ENCODE measurements at places on chromosomes 6 and 20.
A peak's percentile ranks its signal among the peaks of the same experiment; 100 is the strongest.

DNA sequence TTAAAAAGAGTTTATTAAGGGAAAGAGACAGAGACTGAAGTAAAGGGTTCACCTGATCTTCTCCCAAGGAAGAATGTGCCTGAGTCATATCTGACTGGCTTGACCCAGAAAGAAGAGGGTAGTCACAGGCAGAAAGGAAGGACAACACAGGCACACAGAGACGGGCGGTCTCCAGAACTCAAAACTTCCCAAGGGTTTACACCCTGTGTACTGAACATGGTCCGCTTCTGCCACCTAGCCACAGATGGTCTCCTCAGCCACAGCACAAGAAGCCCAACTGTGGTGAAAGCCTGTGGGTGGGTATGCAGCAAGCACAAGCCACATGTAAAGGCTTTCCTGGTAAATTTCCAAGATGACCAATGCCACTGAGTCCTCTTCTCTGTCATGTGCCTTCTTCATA lies 17.2 kb downstream of the UNC5CL start:
- peak; percentile 27 for DNase-seq

DNA sequence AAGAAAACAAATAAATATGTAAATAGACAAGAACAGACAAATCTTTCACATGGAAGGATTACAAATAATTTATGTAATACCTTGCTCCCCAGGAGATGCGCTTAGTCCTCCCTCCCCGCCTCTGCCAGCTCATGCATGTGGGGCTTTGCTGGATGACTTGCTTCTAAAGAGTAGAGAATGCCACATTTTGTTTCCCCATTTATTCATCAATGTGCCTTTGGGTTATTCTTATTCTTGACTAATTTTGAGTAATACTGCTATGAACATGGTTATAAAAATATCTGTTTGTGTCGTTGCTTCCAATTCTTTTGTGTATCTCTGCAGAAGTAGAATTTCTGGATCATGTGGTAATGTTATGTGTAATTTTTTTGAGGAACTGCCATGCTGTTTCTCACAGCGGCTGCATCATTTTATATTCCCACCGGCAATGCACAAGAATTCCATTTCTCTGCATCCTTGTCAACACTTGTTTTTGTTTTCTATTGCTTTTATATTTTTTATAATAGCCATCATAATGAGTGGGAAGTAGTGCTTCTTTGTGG lies 23.8 kb upstream of the DUSP22 start:
- DNase-seq, result no peak

DNA sequence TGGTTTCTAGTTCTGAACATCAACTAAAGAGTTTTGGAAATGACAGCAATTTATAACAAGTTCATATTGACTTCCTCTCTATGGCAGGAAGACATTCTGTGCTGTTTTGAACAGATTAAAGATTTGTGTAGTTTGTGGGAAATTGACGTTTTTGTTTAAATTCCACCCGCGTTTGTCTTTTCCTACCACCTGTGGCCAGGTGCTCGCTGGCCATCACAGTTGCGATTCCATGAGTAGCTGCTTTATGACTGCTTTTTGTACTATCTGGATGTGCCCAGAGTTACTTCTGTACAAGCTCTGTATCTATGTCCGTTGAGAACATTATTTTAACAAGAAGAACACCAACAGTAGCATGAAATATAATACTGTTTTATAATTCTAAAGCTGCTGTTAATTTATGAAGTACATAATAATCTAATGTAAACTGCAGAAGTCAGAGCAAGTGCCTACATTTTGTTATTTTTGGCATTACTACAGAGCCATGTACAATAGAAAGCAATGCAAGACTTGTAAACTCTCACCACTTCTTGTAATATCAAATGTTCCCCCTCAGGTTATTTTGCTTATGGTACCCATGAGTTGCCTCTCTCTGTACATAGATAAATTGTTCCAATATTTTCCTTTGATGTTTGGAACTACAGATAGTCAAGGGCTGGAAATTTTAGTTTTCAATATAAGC lies 33.5 kb downstream of the ZBTB2 start:
- DNase-seq, result no peak

- DNase-seq, result no peak
These were observed 106.0 kb downstream of the SH3BGRL2 start for GRCh38 chr6:79737172-79737571.

GRCh38 chr20:24586523-24586840 lies 117.1 kb downstream of the SYNDIG1 start:
- DNase-seq, result no peak

- DNase-seq, result no peak
These were observed 695.9 kb upstream of the FLRT3 start for GRCh38 chr20:15033269-15033668.

- no peak for DNase-seq
These were observed 11.7 kb upstream of the ID1 start for GRCh38 chr20:31593221-31594001.

DNA sequence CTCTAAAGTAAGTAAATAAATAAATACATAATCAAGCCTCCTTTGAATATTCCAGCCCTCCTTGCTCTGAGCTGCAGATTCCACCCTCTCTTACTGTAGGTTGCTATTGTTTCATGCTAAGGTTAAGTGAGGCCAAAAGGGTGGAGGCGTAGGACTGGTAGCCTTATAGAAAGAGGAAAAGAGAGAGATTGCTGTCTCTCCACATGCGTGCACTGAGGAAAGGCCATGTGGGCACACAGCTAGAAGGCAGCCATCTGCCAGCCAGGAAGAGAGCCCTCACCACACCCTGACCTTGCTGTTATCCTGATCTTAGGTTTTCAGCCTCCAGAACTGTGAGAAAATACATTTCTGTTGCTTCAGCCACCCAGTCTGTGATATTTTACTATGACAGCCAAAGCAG lies 87.4 kb upstream of the SHLD1 start:
- no peak for DNase-seq

DNA sequence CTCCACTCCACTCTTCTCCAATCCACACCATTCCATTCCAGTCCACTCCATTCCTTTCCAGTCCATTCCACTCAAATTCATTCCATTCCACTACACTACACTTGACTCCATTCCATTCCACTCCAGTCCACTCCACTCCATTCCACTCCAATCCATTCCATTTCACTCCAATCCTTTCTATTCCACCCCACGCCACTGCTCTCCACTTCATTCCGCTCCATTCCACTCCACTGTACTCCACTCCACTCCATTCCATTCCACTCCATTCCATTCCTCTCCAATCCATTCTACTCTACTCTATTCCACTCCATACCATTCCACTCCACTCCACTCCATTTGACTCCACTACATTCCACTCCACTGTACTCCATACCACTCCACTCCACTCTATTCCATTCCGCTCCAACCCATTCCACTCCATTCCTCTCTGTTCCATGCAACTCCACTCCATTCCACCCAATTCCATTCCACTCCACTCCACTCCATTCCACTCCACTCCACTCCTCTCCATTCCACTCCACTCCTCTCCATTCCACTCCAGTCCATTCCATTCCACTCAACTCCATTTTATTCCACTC lies 23.4 kb upstream of the DEFB125 start:
- DNase-seq, result no peak

GRCh38 chr6:142725024-142725770 lies 219.8 kb downstream of the HIVEP2 start:
- no peak for DNase-seq

DNA sequence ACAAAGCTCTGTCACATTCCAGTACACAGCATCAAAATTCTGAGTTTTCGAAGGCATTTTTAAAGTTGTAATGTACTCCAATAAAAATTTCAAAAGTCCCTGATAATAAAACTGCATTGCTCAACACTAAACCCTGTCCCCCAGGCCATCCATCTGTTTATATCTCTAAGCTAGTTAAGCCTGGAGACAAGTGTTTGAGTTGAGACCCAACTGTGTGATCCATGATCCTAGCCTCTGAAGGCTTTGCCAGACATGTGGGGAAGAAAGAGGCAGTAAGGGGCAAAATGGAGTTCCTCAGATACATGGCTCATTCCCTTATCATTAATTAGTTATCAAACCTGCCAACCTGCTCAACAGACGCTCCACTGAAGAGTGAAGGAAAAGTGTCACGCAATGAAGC lies 198.4 kb downstream of the ISM1 start:
- no peak for DNase-seq

DNA sequence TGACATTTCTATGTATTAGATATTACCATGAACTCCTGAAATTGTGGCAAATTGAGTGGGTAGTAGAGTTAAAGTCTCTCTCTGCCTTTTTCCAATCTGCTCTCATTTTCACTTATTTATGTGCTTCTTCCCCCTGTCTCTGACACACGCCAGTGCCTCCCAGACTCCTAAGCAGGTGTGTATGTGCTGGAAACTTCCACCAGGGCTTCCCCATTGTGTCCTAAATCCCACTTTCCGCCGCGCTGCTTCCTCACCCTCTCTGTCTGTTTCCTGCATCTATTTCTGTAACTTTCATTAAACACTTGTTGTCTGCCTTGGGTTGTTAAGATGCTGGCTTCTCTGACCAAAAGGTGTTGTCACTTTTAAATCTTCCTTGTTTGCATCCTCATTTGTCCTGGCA lies 97.6 kb upstream of the HDGFL1 start:
- DNase-seq, result no peak

DNA sequence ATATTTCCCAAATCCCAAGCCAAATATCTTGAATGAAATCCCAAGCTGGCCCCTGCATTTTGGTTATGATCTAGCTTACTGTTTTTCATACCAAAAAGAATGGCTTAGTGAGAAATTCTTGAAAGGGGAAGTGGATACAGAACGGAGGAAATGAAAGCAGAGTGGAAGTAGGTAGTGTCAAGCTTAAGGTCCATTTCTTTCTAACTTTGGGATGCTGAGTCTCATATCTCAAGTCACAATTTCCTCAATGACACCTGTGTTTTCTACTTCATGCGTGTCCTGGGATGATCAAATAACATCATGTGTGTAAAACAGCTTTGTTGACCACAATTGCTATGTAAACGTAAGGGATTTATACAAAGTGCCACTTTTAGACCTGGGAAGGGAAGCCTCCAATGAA lies 238.8 kb upstream of the SLC35B3 start:
- DNase-seq, result no peak

- DNase-seq, result no peak
These were observed 131.5 kb downstream of the TAF4 start for GRCh38 chr20:61933951-61934715.

GRCh38 chr6:154167126-154167525 lies 128.1 kb downstream of the OPRM1 start:
- DNase-seq, result no peak

GRCh38 chr6:17165383-17165782 lies 63.5 kb downstream of the STMND1 start:
- DNase-seq, result no peak

DNA sequence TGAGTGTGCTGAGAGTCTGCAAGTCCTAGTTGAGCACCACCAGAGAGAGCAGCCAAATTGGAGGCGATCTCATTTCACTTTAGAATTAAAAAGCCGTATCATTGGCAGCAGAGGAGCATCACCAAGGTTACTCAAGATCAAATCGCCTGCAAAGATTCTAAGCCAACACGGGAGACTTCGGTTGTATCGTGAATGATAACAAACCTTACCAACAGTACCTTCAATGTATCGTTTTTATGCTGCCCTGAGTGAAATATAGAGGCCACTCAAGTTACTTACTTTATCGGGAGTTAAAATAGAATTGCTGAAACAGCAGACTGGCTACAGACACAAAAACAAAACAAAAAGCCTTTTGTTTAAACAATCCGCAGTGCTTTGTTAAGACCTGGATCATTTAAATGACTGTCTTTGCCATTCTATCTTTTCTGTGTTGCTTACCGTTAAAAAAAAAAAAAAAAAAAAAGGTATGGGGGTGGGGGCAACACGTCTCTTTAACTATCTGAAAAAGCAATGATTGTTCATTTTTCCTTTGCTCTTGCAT lies 14.2 kb downstream of the NHSL1 start:
- no peak for DNase-seq

- no peak for DNase-seq
These were observed 233.9 kb downstream of the PRL start for GRCh38 chr6:22062807-22063408.

DNA sequence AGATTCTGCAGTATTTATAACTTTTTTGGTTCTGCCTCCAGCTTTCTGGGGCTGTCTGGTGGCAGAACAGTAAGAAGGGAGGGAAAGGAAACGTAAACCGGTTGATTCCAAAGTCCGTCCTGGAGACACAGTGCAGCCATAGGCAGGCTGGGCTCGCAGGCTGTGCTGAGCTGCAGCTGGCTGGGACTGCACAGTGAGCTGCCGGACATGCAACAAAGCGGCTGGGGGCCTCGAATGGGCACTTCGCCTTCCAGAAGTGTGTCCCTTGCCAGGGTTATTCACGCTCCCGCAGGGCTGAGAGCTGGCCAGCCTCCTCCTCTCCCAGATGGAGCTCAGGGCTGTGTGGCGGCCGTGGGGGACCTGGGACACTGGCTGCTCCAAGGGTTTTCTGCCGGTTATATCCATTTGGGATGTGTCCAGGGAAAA lies 78.1 kb upstream of the CD93 start:
- no peak for DNase-seq

- DNase-seq, result peak; percentile 69
These were observed 170.2 kb downstream of the PREX1 start for GRCh38 chr20:48657426-48658197.

GRCh38 chr6:3739311-3739897 lies 12.1 kb downstream of the PXDC1 start:
- no peak for DNase-seq

GRCh38 chr6:64252256-64252655 lies 616.7 kb downstream of the PHF3 start:
- DNase-seq, result no peak

GRCh38 chr20:57672164-57672563 lies 37.7 kb downstream of the PMEPA1 start:
- no peak for DNase-seq

GRCh38 chr6:43951063-43951755 lies 176.0 kb downstream of the MRPL14 start:
- no peak for DNase-seq

GRCh38 chr6:72675396-72675795 lies 53.5 kb downstream of the KCNQ5 start:
- no peak for DNase-seq

DNA sequence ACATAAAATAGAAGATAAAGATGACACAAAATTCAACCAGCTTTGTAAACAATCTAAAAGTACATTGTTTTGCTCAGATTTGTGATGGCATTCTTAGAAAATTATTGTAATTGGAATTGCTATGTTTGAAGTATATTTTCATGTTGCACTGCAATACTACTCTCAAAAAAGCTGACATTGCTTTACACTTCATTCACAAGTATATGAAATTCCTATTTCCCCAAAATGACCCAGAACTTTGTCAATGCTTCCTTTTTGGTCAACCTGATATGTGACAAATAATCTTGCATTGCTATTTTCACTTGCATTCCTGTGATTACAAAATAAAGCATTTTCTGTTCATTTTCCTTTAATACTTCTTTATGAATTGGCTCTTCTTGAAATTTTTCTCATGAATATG lies 104.1 kb upstream of the BMP5 start:
- DNase-seq, result no peak
